ENCODE measurements at places on chromosomes 3 and 15.

DNA sequence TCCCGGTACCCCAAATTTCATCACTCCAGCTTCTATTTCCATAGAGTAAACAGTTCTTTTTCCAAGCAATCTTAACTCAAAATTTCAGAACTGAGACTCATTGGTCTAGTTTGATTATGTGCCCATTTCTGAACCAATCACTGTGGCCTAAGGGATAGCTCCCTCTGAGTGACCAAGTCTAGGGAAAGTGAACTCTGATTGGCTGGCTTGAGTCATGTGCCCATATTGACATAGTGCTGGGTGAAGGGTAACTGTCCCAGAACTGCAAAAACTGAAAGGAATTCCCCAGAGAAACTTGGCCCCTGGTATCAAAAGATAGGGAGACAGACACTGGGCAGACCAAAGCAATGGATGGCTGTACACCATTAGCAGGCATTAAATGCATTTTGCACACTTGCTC lies 171.2 kb upstream of the WNT5A start:
- DNase-seq, result no peak

- DNase-seq, result no peak
Measured at GRCh38 chr15:68399096-68400065, 32.6 kb downstream of the ITGA11 start.

DNA sequence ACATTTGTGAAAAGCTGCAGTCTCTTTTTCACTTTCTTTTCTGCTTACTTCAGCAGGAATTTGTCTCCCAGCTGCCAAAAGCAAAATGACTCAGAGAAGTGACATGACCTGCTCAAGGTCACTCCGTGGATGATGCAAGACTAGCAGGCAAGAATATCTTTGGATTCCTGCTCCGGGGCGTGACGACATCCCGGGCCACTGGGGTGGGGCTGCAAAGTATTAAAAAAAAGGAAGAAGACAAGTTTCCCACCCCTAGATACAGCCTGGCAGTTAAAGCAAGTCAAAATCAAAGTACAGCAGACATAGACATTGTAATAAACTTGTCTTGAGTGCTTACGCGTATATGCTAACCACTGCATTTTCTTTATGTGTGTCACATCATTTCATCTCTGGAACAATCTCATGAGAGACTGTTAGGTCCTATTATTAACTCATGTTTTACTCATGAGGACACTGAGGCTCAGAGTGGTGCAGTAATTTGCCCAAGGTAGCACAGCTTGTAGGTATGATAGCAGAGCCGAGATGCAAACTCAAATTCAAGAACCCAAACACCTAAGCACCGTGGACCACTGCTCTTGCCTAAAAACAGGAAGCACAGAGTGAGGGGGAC lies 485.2 kb upstream of the PROK2 start:
- peak; percentile 96 for DNase-seq

DNA sequence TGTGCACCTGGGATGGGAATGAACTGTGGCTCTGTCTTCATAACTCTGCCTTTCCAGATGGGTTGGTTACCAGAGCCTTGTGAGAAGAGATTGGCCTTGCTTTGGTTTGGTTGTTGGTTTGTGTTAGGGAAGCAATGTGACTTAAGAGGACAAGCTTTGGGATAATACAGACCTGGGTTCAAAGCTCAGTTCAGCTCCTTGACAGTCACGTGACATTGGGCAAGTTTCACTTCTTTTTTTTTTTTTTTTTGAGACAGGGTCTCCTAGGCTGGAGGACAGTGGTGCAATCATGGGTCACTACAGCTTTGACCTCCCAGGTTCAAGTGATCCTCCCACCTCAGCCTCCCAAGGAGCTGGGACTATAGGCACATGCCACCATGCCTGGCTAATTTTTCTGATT lies 42.7 kb downstream of the CORO2B start:
- DNase-seq, result peak; percentile 36

DNA sequence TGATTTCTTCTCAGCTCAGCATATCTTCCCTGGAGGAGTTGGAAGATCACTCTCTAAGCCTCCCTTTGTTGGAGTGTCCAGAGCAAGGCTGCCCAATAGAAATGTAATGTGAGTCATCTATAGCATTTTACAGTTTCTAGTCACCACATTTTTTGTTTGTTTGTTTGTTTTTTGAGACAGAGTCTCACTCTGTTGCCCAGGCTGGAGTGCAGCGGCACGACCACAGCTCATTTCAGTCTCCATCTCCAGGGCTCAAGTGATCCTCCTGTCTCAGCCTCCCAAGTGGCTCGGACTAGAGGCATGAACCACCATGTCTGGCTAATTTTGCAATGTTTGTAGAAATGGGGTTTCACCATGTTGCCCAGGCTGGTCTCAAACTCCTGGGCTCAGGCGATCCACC lies 21.3 kb downstream of the KLHL6 start:
- DNase-seq, result no peak

DNA sequence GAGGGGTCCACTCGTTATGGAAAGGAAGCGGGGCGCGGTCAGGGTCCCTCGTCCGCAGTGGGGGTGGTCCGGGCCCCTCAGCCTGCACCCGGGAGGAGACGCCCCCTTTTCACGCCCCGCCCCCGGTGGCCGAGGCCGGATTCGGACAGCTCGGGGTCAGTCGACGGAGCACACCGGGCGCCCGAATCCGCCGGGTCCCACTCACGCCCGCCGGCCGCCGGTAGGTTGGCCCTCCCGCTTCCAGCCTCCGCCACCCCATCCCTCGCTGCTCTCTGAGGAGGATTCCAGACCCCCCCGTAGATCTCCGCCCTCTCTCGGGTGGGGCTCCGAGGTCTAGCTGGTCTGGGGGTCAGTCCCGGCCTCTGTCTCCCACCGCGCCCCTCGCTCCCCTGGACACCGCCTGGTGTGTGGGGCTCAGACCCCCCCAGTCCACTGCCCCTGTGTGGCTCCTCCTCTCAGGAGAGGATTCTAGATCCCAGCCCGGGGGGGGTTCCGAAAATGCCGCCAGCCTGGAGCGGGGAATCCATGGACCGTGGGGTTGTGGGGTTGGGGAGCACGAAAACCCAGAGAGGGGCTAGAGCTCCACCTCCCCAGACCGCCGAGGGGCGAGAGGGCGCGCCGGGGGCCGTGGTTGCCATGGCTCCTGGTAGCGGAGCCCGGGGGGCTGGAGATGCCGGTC lies 725 bp downstream of the CHL1 start:
- no peak for DNase-seq

- peak; percentile 92 for DNase-seq
Measured at GRCh38 chr3:186967686-186968085, 37.4 kb downstream of the ST6GAL1 start.

DNA sequence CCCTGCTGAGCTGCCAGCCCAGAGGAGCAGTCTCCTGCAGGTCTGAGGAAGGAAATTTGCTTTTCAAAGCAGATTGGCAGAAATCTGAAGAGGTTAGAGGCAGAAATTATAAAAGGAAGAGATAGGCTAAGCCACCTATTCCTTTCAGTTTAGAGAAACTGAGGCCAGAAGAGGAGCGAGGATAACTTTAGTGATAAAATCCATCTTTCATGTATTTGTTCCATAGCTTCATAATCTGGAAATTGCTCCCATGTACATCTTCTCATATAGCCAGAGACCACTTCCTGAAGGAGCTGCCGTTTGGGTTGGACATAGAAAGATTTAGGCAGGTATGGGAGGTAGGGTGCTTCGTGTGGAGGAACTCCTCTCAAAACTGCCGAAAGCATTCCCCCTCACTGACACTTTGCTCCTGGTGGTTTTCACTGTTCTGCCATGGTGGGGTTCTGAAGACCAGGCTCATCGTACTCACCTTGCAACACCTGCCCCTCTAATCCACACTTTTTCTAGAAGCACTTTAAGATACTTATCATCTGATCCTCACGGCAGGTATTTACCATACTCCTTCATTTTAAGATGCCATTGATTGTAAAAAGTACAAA lies 670 bp upstream of the ACAP2 start:
- DNase-seq, result no peak

DNA sequence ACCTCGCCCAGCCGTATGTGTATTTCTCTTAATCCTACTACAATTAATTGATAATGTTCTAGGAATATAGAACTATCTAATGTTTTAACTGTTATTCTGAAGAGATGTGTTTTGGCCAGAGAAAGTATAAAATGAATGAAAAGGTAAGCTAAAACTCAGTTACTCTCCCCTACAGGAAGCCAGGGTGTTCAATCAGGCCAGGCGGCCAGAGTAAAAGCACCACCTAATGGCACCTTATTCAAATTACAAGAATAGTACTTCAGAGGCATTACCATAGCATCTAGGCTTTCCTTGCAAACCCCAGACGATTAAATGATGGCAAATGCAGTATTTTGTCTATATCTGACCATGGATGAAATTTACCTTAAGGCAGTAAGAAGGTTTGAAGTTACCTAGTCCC lies 10.4 kb downstream of the SLC12A8 start:
- DNase-seq, result peak; percentile 53

DNA sequence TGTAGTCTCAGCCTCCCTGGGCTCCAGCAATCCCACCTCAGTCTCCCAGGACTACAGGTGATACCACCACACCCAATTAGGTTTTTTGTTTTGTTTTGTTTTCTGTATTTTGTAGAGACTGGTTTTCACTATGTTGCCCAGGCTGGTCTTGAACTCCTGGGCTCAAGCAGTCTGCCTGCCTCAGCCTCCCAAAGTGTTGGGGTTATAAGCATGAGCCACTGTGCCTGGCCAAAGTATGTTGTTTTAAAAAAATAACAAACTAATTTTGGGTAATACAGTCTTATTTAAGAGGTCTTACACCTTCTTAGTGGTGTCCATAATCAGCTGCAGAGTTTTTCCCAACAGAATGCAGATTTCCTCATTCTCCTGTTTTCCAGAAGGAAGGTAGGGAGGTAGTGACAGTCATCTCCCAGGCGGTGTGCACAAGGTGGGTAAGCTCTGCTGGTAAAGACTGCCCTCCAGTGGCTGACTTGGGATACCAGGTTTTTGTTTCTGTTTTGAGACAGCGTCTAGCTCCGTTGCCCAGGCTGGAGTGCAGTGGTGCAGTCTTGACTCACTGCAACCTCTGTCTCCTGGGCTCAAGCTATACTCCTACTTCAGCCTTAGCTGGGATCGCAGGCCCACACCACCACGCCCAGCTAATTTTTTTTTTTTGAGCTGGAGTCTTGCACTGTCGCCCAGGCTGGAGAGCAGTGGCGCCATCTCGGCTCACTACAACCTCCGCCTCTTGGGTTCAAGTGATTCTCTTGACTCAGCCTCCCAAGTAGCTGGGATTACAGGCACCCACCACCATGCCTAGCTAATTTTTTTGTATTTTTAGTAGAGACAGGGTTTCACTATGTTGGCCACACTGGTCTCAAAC lies 58.4 kb downstream of the MAP6D1 start:
- DNase-seq, result peak; percentile 4

- no peak for DNase-seq
Measured at GRCh38 chr3:39724233-39724846, 85.1 kb upstream of the MYRIP start.

- no peak for DNase-seq
Measured at GRCh38 chr15:87816016-87816415, 440.5 kb downstream of the NTRK3 start.

DNA sequence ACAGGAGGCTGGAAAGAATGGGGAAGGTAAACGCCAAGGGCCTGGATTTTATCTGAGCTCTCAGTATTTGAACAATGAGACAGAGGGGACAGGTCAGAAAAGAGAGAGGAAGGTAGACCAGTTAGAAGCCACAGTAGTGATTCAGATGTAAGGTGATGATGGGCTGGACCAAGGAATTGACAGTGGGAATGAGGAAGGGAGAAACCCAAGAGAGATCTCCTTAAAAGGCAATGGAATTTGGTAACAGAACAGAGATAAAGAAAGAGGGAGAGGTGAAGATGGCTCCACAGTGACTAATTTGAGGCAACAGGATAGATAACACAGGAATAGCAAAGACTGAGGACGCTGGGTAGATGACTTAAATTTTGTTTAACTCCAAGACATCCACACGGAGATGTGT lies 11.4 kb upstream of the HEG1 start:
- DNase-seq, result no peak

GRCh38 chr3:41234823-41235721 lies 35.8 kb downstream of the CTNNB1 start:
- no peak for DNase-seq

- DNase-seq, result no peak
Measured at GRCh38 chr3:124200407-124200806, 208.5 kb upstream of the ROPN1 start.

DNA sequence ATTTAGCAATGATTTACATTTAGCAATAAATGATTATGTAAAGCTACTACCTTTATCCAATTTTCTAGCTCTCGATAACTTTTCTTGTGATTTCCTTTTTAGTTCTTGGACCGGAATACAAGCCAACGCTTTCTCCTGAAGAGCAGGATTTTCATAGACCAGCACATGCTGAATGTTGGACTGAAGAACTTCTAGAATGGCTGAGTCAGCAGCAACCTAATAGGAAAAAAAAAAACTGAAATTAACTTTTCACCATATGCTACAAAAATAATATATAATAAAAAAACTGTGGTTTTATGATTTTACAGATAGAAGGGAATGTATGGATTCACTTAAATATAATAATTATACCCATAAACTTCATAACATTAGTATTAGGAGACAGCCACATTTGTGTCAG lies 32.2 kb downstream of the NGLY1 start:
- DNase-seq, result no peak

Measured in MV-4-11 (cell line).